ENCODE measurements at places on chromosomes 4 and X.
A peak's percentile ranks its signal among the peaks of the same experiment; 100 is the strongest.

DNA sequence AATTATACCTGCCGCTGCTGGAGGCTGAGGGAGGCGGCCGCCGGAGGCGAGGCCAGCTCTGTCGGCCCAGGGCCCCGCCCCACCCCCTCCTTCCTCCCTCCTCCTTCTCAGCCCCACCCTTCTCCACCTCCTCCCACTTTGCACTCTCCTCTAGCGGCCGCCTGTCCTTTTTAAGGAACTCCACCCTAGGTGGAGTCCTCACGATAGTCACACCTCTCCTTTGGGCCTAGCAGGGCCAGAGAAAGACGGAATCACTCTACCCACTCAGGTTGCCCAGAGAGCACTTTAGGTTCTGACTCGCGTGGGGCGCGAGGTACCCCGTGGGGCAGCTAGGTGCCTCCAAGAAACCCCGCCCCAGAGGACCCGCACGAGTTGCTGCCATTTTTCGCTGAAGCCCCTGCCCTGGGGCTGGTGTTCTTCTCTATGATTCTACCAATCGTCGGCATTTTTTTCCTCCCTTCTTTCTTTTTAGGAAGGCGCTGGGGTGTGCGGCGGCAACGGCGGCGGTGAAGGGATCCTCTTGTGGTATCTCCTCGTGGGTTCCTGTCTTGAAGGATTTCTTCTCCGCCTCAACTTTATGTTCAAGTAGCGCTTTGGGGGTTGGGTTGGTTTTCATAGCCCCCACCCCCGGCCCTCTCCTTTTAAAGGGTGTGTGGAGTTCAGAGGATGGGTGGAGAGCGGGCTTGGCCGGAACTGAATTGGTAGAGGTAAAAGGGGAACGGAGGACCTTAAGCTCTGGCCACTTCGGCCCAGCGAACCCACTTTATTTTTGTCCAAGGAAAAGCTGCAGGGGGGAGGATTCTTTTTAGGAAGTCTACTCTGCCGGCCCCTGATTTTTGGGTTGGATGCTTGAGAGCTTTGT lies at the start of gene KLF8:
TSS of gene KLF8 (plus strand) at position 136 of the 862 bp plus-strand sequence. CDS start 979 bp downstream, outside the sequence.
- no peak for DNase-seq

- no peak for DNase-seq
These were observed 93.5 kb upstream of the ADAD1 start for GRCh38 chr4:122285285-122285684.

- DNase-seq: no peak
These were observed 2.6 kb downstream of the SAT1 start for GRCh38 chrX:23785580-23785979.

DNA sequence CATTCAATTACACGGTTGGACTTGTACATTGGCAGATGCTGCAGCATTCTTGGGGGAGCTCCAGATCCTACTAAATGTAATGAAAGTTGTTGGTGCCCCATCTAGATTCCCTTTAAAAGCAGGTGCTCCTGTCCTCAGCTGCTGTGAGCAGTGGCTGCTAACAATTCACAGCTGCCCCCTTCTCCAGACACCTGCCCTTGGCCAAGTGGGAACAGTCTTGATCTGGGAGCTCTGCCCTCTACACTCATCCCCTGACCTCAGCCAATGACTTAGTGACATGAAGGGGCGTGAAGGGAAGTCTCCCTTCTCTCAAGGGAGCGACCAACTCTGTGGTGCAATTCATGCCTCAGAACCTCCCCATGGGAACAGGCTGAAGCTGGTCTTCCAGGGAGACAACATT lies 125.7 kb downstream of the EIF4E start:
- DNase-seq: no peak

- no peak for DNase-seq
These were observed 200.0 kb upstream of the MAD2L1 start for GRCh38 chr4:120266602-120267001.

GRCh38 chr4:162506253-162506652 lies 342.5 kb upstream of the FSTL5 start:
- no peak for DNase-seq

GRCh38 chr4:153997516-153997915 lies 208.6 kb upstream of the SFRP2 start:
- no peak for DNase-seq

- no peak for DNase-seq
These were observed 14.7 kb downstream of the TMEM165 start for GRCh38 chr4:55410431-55410830.

DNA sequence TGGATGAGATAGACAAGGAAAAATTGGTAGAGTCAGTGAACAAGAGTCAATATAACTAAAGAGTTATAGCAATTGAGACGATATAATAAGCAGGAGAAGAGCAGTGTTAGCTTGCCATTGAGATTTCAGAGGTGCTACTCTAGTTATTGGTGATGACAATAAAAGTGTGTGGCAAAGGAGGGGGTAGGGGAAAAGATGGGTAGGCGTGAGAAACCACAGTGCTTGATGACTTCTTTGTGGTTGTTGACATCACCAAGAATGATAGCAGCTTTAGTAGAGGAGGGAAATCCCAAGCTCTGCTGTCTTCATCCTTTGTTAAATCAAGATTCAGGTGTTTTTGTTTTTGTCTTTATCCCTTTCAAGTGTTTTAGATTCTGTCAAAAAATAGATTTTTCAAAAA lies 179.9 kb upstream of the PPP3CA start:
- peak; percentile 10 for DNase-seq

- no peak for DNase-seq
These were observed 112.6 kb downstream of the EFNB1 start for GRCh38 chrX:68941385-68941952.

GRCh38 chr4:154030746-154031145 lies 241.9 kb upstream of the SFRP2 start:
- no peak for DNase-seq

DNA sequence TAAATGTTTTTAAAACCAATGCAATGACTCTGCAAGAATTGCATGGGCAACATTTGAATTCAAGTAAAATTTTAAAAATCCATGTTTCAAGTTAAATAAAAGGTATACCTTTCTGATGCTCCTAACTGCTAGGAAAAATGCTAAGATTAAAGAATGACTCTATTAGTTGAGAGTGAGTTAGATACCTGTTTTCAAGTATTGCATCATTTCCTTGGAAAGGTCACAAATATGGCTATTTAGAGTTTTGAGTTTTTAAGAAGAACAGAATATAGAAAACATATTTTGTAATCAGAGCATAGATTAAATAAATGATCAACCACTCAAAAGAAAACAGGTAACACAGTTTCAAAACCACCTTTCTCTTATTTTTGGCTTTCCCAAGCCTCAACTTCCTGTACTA lies 18.3 kb upstream of the NPY2R start:
- no peak for DNase-seq

DNA sequence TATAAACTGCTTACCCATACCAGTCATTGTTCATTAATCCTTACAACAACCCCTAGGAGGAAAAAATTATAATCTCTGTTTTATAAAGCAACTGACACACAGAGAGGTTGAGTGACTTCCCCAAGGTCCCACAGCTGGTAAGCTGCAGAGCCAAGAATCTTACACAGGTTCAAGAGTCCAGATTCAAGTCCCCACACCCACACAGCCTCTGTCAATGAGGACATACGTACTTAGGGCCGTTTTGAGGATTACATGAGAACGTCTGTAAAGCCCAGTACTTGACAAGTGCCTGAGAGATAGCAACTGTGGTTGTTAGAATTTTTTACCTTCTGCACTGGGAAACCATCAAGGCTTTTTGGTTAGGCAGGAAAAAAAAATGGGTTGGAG lies 556 bp upstream of the SLC25A43 start:
- no peak for DNase-seq

- DNase-seq: no peak
These were observed at the start of gene RUFY3 for GRCh38 chr4:70721747-70722146. Gene RUFY3 (plus strand): TSS chr4:70721964. CDS start chr4:70722574, 610 bp downstream.

Data from stimulated activated CD4-positive, alpha-beta T cell treated with anti-CD3 and anti-CD28 coated beads, Interleukin-1b, Interleukin-23, amount 100 ng/mL, for 1 hour (primary cell).